Left cardiac atrium (tissue), 4 donors: ENCODE measurements at places on chromosomes 5 and 9.
A peak's percentile ranks its signal among the peaks of the same experiment; 100 is the strongest.

GRCh38 chr5:11251247-11251646 lies 490.2 kb upstream of the DAP start:
- DNase-seq = no peak

GRCh38 chr9:19102181-19102630 lies 498 bp downstream of the HAUS6 start:
- peak; percentile 46 for DNase-seq

DNA sequence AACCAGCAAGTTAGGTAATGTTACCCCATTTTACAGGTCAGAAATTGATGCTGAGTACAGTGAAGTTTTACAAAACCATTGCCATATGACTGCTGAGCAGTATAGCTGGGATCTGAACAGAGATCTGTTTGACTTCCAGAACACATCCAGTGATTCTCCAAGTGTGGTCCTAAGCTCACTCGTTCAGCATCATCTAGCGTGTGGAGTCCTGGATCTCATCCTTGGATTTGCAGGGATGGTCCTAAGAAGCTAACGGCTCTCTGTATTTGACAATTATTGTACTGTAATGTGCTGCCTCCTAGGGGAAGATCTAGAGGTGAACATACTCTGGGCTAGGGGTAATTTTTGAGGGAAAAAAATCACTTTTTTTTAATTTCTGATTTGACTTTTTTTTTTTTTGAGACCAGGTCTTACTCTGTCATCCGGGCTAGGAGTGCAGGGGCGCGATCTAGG lies 1.4 kb downstream of the SLC26A2 start:
- no peak for DNase-seq

DNA sequence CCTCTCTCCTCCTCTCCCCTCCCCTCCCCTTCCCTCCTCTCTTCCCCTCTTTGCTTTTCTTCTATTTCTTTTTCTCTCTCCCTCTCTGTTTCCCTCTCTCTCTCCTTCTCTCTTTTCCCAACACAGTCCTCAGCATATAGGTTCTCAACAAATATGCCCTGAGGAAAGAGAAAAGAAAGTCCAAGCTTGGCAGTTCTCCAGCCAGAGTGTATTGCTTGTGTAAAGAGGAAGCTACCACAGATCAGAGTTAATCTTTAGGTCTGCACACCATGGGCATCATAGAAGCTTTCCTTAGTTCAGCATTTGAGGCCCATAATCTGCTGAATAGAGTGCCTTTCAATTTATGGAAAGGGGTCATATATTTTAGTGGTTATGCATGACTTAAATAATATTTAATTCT lies 382.8 kb upstream of the WWC1 start:
- no peak for DNase-seq

DNA sequence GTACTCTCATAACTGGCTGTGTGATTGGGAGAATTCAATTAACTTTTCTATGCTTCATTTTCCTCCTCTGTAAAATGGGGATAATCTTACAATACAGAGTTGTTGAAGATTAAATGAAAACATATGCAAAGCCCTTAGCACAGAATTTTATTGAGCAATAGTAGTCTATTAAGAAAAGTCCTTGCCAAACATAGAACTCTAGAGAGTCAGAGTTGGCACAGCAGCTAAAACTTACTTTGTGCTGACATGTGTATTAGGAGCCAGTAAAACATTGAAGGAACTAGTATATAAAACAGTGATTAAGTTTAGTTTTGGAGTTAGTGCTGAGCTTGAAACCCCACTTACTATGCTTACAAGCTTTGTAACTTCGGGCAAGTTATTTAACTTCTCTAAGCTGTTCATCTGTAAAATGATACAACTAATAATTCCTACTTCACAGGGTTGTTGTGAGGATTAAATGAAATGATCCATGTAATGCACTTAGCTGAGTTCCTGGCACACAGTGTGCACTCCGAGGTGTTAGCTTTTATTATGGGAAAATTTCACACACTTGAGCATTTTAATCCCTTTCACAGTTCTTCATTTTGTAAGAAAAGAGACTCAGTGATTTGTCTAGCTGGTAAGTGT lies 20.0 kb upstream of the GRIN3A start:
- DNase-seq = no peak

DNA sequence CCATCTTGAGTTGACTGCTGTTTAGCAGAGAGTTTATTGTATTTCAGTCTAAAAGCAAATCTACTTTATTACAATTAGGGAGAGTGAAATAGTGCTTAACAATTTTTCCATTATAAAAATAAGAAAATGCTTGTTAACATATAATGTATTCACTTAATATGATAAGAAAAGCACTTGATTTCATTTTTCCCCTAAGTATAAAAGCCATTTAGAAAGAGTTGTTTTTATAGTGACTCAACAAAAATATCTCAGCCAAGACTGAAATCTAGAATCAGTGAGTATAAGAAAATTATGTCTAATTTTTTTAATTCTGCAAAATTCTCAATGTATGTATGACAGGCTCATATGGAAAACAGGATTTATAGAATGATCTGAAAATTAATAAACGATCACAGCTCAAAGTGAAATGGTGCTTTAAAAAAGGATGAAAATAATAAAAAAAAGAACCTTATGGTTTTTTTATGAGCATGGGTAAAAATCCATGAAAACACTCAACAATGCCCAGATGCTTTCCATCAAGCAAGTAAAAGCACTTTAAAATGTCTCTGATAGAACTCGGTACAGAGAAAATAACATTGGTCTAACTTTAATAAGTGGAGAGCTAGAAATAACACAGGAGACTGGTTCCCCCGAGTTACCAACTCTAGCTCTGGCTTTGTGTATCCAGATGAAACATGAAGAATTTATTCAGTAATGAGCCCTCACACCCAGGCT lies 1057.8 kb upstream of the WWC1 start:
- no peak for DNase-seq

GRCh38 chr9:92616655-92617111 lies 53.2 kb downstream of the IPPK start:
- peak; percentile 53 for DNase-seq

DNA sequence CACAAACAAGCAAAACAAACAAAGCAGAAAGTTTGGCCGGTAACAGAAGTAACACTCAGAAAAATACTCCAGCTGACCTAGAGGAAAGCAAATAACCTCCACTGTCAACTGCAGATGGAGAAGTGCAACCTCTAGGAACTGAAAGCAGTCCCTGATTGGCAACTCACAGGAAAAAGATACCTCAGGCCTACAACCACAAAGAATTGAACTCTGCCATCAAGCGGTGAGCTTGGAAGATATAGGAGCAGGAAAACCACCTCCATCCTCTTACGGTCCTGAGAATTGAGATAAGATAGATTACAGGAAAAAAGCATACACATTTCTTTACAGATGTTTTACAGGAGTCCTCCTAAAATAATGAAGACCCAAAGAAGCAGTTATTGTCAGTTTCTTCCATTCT lies 184.5 kb downstream of the PDZD2 start:
- no peak for DNase-seq

GRCh38 chr5:107607671-107608345 lies 62.9 kb downstream of the EFNA5 start:
- DNase-seq = no peak

GRCh38 chr5:150918613-150919012 lies 13.8 kb upstream of the ZNF300 start:
- no peak for DNase-seq

DNA sequence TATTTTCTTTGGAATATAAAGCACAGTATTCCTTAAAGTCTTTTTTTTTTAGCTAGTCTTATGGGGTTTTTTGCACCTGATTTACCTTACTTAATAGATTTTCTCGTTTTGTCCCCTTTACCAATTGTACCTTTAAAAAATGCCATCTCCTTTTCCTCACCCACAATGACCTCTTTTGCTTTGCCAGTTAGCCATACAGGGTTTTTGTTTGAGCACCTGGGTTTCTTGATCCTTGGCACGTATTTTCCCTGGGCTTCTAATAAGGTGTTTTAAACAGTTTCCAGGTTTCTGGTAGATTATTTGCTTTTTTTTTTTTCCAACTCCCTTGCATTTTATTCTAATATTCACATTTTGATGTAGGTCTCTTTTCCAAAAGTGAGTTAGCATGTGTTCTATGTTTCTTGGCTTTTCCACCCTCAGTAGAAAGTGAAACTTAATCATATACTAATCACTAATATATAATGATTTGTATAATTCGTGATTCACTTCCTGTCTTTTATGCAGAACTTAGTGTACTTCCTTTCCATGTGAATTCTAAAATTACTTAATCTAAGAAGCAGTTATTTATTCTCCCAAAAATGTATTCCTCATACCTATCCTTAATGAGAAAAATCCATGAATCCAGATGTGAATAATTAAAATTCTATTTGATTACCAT lies 673.9 kb upstream of the RGMB start:
- no peak for DNase-seq

DNA sequence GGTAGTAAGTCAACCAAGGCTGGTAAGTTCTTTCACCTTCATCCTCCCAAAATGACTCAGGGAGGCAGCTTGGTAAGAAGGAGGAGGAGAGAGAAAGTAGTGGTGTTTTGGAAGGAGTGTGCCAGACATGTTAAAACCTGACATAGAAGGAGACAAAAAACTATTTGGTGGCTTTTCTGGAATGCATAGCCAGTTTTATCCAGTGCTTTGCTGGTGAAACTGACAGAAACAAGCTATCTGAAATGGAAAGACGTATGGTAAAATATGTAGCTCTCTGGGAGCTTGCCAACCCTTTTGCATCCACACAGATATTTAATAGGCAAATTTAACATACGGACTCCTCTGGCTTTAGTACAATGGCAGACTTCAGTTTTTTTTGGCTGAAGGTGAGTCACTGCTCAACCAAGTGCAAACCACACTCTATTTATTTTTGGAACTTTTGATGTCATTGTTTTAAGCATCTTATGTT lies 45.4 kb downstream of the RAB14 start:
- no peak for DNase-seq
